Body of pancreas (tissue), 4 donors: ENCODE measurements at places on chromosomes 2 and 18.

DNA sequence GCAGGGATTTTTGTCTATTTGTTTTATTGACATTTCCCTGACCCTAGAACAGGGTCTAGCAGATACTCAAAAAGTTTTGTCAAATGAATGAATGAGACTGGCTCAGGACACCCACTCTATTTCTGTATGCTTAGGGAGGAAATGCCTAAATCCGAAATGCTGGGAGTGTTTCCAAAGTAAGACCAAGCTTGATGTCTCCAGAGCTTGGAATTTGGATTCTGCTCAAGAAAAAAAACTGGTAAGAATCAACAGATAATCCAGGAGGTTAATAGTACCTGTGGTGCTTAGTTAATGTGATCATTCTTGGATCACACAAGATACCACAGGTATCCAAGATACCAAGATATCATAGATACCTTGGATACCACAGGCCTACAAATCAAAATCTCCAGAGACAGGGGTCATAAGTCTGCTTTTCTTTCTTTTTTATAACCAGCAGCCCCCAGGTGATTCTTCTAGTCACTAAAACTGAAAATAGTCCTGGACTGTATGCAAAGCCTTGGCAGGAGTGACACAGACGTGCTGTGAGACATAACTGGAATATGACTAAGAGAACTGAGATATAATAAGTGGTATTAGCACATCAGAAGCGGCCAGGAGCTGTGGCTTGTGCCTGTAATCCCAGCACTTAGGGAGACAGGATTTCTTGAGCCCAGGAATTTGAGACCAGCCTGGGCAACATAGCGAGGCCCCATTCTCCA, 39.9 kb upstream of the SP3 start:
- DNase-seq = peak; percentile 24

DNA sequence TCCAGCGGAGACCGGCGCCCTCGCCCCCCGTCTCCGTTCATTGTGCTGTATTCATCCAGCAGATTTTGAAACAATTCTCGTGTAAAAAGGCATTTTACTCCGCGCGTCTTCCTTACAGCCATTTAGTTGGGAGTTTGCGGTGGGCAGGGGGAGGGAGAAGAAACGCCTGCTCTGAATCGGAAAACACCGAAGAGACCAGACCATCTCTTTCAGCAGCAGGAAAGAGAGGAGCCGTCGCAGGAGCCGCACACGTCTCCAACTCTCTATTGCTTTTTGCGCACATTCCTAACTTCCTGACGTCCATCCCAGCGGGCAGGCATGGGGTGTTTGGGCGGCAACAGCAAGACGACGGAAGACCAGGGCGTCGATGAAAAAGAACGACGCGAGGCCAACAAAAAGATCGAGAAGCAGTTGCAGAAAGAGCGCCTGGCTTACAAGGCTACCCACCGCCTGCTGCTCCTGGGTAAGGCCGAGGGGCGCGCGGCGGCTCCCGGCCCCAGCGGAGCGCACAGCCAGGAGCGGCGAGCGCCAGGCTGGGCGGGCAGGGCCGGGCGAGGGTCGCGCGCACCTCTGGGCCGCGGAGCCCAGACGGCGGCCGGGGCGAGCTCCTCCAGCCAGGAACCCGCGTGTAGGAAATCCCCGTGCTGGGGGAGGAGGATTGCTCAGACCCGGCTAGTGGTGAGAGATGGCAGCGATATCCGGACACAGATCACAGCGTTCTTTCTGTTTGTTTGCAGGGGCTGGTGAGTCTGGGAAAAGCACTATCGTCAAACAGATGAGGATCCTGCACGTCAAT, 63.2 kb downstream of the GNAL start:
- DNase-seq = no peak

DNA sequence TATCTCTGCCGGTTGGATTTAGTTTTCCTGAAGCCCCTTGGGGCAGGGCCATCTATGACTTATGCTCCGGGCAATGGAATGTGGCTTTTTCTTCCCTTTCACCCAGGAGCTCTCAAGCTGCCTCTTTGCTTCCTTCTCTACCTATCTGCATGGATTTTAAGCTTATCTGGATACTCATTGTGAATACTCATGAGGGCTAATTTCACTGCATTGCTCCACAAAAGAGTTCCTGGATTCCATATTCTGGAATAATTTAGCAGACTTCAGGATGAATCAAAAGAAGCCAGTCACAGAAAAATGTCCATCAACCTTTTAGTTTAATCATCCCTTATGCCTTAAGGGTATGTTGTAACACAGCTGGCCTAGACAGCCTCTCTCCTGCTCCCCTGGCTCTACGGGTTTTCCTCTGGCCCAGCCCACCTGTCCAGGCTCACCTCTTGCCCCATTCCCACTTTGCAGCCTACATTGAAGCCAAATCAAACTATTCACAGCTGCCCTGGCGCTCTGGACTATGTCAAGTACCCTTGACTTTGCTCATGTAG, 122.8 kb upstream of the RMDN2 start:
- DNase-seq = no peak

DNA sequence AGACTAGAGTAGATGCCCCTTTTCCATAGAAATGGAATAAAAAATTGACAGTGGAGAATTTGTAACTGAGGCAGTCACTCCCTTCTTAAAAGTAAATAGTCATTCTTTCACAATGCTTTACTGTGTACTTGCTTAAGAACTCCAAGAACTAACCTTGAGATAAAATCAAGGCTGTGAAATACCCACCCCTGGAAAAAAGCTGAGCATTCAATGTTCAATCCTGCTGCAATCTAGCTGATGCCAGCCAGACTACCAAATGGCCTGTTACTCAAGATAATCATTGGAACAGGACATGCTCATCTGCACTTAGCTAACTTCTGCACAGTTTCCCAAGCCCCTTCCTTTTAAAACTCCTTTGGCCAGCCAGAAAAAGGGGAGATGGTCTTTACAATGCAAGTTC, 367.4 kb upstream of the GULP1 start:
- DNase-seq = no peak

DNA sequence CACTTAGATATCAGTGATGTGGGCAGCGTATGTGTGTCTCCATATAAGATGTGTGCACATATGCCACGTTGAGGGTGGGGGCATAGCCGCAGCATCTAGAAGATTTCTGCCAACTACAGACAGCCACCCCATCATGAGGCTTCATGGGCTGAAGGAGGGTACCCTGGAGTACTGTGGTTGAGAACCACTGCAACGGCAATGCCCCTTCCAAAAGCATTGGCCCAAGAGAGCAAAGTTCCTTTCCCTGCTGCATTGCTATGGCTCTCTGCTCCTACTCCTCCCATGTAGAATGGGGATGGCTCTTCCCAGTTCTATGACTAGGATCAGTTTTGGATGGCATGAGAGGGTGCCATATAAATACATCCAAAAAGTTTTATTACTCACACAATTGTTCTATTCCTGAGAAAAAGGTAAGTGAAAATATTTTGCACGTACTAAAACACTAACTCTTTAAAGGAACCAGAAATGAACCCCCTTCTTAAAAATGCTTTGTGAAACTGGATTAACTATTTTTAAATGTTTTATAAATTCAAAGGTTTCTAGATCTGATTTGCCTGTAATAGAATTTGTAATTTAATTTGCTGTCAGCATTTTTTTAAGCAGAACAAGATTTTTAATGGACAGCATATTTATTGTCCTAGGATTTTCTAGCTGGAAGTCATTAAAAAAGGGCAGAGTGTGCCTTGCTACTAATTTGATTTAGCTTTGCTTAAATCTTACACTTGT, 4.4 kb upstream of the RPL31 start:
- peak; percentile 2 for DNase-seq

GRCh38 chr18:55775972-55776371, 188.0 kb upstream of the TCF4 start:
- no peak for DNase-seq

DNA sequence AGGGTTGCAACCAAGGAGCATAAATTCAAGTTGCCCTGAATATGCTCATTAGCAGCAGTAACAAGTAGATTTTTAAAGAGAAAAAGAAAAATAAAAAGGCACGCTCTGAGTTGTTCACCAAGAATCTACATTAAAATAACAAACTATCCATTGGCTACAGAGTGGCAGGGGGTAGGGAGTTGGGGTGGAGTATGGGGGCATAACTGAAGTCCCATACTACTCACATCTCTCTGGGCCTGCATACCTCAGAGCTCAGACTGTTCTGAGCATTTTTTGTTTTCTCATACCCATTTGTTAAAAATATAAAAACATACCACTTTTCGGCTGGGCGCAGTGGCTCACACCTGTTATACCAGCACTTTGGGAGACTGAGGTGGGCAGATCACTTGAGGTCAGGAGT, 31.4 kb downstream of the ORC4 start:
- DNase-seq = no peak

DNA sequence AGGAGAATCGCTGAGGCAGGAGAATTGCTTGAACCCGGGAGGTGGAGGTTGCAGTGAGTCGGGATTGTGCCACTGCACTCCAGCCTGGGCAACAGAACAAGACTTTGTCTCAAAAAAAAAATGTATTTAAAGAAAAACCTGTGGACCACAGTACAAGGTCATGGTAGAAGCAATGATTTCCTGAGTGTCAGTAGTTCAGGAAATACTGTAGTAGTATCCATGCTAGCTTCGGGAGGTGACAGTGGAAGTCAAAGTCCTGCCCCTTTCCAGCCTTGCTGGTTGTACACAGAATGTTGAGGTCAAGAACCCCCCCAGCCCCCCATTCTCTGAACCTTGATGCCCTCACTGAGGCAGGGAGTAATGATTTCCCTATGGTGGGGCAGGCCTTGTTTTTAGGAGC, 56.6 kb downstream of the INPP4A start:
- no peak for DNase-seq

DNA sequence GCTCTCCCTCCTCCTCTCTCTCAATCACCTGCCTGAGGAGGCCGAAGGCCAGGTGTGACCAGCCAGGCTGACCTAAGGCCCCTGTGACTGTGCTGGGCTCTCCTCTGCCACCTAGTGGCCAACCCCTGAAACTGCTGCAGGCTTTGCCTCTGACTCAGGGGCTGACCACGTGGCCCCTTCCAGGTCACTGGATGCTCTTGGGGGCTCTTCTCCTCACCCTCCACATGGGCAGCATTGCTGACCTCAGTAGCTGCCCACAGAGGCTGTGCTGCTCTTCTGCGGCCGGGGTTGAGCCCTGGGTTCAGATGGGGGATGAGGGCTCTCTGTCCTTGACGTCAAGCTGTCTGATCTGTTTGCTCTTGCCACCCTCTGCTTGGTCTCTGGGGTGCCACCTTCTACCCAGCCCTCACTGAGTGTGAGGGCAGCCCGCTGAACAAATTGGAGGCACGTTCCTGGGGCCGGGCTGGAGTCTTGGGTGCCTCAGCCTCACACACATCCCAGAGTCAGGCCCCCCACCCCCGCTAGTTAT, 122.7 kb downstream of the TWIST2 start:
- DNase-seq = peak; percentile 52

DNA sequence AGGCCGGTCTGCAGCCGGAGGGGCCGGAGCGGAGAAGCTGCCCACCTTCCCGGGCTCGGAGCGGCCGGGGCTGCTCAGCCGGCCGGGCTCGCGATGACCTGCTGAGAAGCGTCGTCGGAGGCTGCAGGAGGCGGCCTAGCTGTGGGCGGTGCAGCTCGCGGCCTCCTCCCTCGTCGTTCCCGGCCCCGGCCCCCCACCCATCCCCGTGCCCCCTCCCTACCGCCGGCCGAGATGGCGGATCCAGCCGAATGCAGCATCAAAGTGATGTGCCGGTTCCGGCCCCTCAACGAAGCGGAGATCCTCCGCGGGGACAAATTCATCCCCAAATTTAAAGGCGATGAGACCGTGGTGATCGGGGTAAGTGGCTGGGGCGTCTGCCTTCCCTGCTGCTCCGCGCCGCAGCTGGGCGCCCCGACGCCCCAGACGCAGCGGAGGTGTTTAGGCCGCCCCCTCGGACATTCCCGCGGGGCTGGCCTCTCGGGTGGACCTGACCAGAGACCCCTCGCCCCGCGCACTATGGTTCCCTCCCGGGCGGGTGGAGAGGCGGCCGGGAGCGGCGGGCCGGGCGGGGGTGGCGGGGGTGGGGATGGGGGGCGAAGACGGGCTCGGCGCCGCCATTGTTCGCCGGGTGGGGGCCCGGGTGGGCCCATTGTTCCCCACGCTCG, 492 bp downstream of the KIF5C start:
- DNase-seq = no peak

GRCh38 chr18:55096263-55096951, 137.1 kb upstream of the CCDC68 start:
- DNase-seq = no peak

- peak; percentile 15 for DNase-seq
Observed at GRCh38 chr2:75464348-75464946, 96.3 kb downstream of the EVA1A start.

DNA sequence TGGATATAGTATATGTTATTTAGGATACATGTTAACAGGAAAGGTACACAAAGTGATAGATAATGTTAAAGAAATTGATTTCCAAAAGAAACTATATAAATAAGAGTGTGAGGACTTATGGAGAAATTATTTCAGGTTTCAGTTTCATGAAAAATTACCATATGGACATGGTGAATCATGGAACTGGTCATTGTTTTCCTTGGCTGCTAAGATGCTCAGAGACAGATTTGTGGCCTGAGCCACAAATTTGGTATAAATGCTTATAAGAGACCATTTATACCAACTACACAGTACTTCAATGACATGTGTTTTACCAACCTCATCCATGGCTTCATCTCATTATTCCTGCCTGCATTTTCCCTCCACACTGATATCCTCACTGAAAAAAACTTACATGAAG, 188.1 kb downstream of the FMNL2 start:
- DNase-seq = no peak

DNA sequence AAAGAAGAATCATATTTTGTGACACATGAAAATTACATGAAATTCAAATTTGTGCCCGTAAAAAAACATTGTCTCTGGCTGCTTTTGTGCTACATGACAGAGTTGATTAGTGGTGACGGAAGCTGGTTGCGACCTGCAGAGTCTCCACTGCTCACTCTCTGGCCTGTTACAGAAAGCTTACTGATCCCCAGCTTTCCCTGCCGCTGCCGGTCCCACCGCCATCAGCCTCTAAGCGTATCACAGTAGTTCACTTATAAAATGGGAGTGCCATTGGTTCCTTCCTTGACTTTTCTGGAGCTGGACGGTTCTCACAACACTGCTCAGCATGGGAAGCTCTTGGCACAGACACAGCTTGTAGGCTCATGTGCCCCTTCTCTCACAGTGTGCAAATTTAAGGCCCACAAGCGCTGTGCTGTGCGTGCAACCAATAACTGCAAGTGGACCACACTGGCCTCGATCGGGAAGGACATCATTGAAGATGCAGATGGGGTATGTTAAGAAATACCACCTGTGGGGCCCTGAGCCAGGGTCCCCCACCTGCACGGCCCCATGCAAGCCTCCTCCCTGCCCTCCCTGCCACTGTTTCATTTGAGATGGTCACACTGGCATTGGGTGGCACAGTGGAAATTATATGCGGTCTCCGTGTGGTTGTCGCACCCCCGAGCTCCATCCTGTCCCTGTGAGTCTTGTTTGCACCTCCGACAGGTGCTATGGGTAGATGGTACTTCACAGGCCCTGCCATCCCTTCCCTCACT, 81.3 kb downstream of the DGKD start:
- no peak for DNase-seq

DNA sequence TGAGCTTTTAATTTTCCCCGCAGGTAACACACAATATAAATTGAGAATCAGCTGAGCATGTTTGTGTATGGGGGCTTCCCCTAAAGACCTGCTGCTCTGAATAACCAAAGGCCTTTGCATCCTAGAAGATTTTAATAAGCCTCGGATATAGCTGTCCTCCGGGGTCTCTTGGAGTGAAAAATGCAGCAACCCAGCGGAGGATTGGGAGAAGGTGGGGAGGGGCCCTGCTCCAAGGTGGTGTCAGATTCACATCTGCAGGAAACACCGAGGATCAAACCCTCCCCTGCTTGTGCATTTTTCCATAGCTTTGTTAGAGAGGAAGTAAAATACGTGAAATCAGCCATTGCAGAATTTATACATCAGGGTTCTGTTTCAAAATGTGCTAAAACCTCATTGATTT, 63.0 kb upstream of the OTOF start:
- no peak for DNase-seq

- no peak for DNase-seq
Observed at GRCh38 chr2:108139521-108139920, 100.2 kb upstream of the SULT1C3 start.
